ENCODE measurements at places on chromosomes 11 and 22.

- no peak for DNase-seq
Observed at GRCh38 chr11:27350511-27350910, 12.5 kb downstream of the CCDC34 start.

DNA sequence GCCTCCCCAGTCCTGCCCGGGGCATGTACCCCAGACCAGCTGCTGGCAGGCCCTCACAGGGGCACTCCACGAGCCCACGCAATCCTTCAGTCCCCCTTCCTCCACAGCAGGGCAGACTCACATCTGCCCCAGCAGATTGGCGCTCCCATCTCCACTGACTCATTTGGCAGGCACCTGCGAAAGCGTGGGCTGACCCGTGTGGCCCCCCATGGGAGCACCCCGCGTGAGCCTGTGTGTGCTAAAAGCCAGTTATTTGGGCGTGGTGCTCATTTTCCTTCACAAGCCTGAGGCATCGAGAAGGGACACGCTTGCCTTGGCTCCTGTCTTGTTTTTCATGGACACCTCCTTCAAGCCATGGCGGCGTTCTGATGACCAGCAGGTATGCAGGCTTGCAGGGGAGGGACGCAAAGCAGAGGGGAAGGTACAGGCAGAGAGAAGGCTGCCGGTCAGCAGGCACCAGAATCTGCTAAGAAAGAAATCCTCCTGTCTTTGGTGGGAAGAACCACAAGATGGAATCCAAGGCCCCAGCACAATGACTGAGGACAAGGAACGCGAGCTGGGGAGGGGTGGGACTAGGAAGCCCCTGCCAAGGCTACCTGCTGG lies 8.6 kb downstream of the NECTIN1 start:
- no peak for DNase-seq

- no peak for DNase-seq
Observed at GRCh38 chr11:122812638-122813037, 25.7 kb upstream of the CRTAM start.

GRCh38 chr11:235609-235996 lies 539 bp downstream of the SIRT3 start:
- no peak for DNase-seq

DNA sequence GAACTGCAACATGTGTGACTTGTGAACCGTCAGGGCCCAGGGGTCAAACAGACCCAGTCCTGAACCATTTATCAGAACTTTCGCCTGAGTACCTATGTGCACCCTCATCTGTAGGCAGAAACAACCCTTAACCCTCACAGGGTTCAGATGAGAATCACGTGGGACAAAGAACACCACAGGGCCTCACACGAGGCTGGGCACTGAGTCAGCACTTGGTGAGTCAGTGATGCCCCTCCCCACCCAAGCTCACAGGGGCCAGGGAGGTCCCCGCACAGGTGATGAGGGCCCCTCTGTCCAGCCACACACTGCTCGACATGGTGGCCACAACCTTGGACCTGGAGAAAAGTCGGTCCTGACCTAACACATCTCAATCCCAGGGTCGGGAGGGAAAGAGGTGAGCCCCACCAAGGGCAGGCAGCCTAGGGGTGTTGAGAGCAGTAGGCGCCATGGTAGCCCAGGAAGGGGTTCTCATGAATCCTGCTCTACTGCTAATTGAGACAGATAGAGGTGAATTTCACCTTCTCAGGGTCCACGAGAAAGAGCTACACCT lies 176.4 kb downstream of the SHANK2 start:
- no peak for DNase-seq
